Esophagus mucosa (tissue), 1 donor: ENCODE measurements at places on chromosomes 12 and 14. TPM values are rescaled to one million over a fixed set of nuclear protein-coding genes. Genes with fewer than 3 reads are reported as not detected.

Gene RNF212B
- total RNA-seq: not detected

Gene KRT7
- 113 TPM for total RNA-seq

Gene POTEM
- total RNA-seq: not detected

Gene CLEC4C
- total RNA-seq: not detected

Gene DNAH10
- 0.12 TPM for total RNA-seq

Gene ARMH4
- 0.72 TPM for total RNA-seq

Gene ZFHX2
- total RNA-seq: 0.44 TPM

Gene CIDEB
- 27.4 TPM for total RNA-seq

Gene LRRIQ1
- total RNA-seq: 0.20 TPM

Gene CCDC60
- 3.5 TPM for total RNA-seq

Gene RASAL1
- 53.1 TPM for total RNA-seq

Gene SLC10A1
- not detected for total RNA-seq

Gene INTS13
- total RNA-seq: 20.2 TPM

Gene SYT1
- total RNA-seq: 0.36 TPM

Gene PSMA3
- total RNA-seq: 142 TPM

Gene AMIGO2
- total RNA-seq: 1.5 TPM

Gene CLEC1B
- total RNA-seq: not detected

Gene GPR137C
- total RNA-seq: 0.16 TPM

Gene SYNDIG1L
- total RNA-seq: not detected

Gene GZMB
- 1.2 TPM for total RNA-seq

Gene PPP1R1A
- not detected for total RNA-seq

Gene ISM2
- not detected for total RNA-seq

Gene HCAR2
- 29.7 TPM for total RNA-seq

Gene CABP1
- total RNA-seq: 0.16 TPM

Gene NFE2
- total RNA-seq: not detected

Gene GPX2
- total RNA-seq: 68.1 TPM

Gene KRT79
- total RNA-seq: 0.32 TPM

Gene TMEM63C
- total RNA-seq: 4.7 TPM

Gene KRT5
- total RNA-seq: 11,855 TPM

Gene TMEM253
- total RNA-seq: 1.6 TPM

Gene LRRK2
- 14.6 TPM for total RNA-seq

Gene TOMM20L
- not detected for total RNA-seq

Gene ANO4
- total RNA-seq: not detected

Gene OR4K2
- total RNA-seq: not detected

Gene PARPBP
- 10.4 TPM for total RNA-seq

Gene DDX51
- 9.0 TPM for total RNA-seq

Gene TMEM132D
- not detected for total RNA-seq

Gene POC1B
- 6.8 TPM for total RNA-seq

Gene KCNH5
- total RNA-seq: not detected

Gene PPM1H
- total RNA-seq: 0.56 TPM

Gene CCDC175
- not detected for total RNA-seq

Gene LMNTD1
- total RNA-seq: 0.32 TPM

Gene PIANP
- total RNA-seq: not detected

Gene EML1
- 6.0 TPM for total RNA-seq

Gene POTEG
- total RNA-seq: not detected

Gene MYO1H
- total RNA-seq: 1.0 TPM

Gene GAS2L3
- 4.7 TPM for total RNA-seq

Gene NPFF
- not detected for total RNA-seq

Gene HOXC9
- 1.2 TPM for total RNA-seq

Gene RIN3
- 5.4 TPM for total RNA-seq

Gene RD3L
- total RNA-seq: not detected
